Natural killer cell (primary cell): ENCODE measurements at places on chromosomes 4 and X. TPM values are rescaled to one million over a fixed set of nuclear protein-coding genes. Genes with fewer than 3 reads are reported as not detected.

DNA sequence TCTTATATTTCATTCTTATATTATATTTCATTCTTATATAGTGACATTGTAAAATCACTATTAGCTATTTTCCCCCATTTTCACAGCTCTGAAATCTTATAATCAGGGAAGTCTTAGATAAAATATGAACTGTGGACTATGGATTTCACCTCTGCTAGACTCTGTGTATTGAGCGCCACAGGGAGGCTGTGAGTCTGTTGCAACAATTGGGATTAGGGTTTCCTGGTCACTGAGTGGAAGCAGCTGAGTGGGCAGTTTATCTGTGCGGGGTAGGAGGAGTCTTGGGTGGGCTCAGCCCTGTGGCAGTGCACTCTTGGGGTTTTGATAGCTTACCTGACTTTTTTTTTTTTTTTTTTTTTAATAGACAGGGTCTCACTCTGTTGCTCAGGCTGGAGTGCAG, 249.5 kb downstream of the PTTG2 start:
- no peaks in the 10 kb centered on the region for H3K27me3 ChIP-seq
- H3K4me3 ChIP-seq = no peak overlapping the region
- H3K27ac ChIP-seq = no peak overlapping the region

DNA sequence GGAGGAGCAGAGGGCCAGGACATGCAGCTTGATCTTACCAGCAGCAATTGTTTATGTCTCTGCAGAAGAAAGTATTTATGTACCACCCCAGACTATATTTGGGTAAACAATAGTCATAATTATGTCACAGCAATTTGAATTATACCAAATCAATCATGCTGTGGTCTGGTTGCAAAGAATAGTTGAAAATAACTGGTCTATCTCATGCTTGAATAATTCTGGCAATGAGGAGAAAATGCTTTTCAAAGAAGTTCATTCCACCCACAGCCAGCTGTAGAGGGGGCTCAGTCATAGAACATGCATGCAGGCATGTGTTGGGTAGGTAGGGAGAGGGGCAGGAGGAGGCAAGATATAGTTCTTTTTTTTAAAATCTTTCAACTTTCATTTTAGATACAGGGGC, 399.2 kb downstream of the IL15 start:
- no peaks in the 10 kb centered on the region for H3K27me3 ChIP-seq
- H3K36me3 ChIP-seq = no peaks in the 10 kb centered on the region
- no peak overlapping the region for H3K27ac ChIP-seq
- H3K4me3 ChIP-seq = no peak overlapping the region

DNA sequence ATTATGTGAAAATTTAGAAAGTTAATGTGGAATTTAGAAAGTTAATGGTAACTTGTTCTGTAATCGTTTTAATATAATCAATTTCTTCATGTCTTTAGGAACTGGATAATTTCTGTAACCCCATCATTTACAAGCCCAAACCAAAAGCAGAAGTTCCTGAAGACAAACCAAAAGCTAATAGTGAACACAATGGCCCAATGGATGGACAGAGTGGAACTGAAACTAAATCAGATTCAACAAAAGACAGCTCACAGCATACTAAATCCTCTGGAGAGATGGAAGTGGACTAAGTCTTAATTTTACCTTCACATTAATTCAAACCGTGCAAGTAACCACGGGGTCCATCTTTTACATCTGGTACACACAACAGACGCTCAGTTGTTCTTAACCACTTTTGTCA, 48.1 kb upstream of the PLK4 start:
- no peaks in the 10 kb centered on the region for H3K36me3 ChIP-seq
- H3K4me1 ChIP-seq = no peaks in the 10 kb centered on the region
- H3K27me3 ChIP-seq = no peaks in the 10 kb centered on the region

SMIM31 gene
- total RNA-seq = not detected

DNA sequence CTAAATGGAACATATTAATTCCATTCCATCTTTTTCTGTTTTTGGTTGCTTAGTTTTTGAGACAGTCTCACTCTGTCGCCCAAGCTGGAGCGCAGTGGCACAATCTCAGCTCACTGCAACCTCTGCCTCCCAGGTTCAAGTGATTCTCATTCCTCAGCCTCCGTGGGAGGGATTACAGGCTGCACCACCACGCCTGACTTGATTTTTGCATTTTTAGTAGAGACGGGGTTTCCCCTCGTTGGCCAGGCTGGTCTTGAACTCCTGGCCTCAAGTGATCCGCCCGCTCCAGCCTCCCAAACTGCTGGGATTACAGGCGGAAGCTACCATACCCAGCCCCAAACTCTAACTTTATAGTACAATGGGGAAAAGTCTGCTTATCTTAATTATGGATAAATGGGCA, 11.2 kb downstream of the HNRNPD start:
- no peak overlapping the region for H3K4me3 ChIP-seq
- peaks cover 22% of the 10 kb centered on the region for H3K36me3 ChIP-seq

DNA sequence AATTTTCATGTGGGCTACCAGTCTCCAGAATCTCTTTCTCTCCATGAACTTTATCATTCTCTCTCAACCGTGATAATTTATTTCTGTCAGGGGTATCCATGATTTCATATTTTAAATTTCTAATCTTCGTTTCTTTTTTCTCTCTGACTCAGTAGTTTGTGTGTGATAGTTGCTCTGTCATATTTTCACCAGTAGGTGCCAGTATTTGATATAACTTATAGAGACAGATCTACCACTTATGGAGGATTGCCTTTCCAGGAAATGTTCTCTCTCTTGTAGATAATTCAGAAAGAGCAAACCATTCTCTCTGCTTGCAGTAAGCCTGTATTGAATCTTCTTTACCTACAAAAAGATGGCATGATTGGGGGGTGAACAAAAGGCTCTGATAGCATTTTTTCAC, 79.3 kb upstream of the DYNLT3 start:
- no peaks in the 10 kb centered on the region for H3K27me3 ChIP-seq
- H3K36me3 ChIP-seq = no peaks in the 10 kb centered on the region
- no peak overlapping the region for H3K27ac ChIP-seq
- H3K4me3 ChIP-seq = no peak overlapping the region

DNA sequence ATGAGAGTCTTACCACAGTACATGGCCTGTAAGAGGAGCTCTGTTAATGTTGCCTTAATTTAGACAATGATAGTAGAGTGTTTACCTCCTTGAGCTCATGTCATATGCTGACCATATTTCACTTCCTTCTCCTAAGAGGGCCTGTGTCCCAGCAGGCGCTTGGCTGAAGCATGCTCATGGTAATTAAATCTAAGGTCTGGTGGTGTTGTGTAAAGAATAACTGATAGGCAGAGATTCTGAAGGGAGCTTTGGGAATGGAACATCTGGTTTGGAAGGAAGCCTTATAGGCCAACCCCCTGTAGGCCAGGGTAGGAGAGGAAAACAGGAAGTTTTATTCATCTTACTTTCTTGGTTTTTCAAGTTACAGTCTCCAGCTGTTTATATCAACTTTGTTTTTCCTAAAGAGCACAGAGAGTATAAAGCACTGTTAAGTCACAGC, 300.2 kb downstream of the USP46 start:
- H3K27ac ChIP-seq = no peak overlapping the region
- no peaks in the 10 kb centered on the region for H3K36me3 ChIP-seq
- H3K4me3 ChIP-seq = no peak overlapping the region
- H3K27me3 ChIP-seq = no peaks in the 10 kb centered on the region

DNA sequence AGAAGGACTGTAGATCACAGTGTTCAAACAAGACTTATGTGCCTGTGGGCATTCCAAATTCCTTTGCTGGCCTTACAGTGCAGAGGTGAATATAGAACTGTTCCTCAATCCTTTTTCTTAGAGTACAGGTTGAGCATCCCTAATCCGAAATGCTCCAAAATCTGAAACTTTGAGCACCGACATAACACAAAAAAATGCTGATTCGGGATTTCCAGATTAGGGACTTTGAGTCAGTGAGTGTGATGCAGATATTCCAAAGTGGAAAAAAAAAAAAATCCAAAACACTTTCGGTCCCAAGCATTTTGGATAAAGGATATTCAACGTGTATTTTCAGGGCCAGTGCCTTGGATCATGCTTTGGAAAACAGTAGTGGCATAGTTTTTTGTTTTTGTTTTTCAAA, 9.2 kb downstream of the SMS start:
- peaks cover 8% of the 10 kb centered on the region for H3K4me1 ChIP-seq
- H3K27ac ChIP-seq = no peak overlapping the region
- H3K4me3 ChIP-seq = no peak overlapping the region
- no peaks in the 10 kb centered on the region for H3K36me3 ChIP-seq
- no peaks in the 10 kb centered on the region for H3K27me3 ChIP-seq

- no peaks in the 10 kb centered on the region for H3K4me1 ChIP-seq
- no peak overlapping the region for H3K27ac ChIP-seq
- no peak overlapping the region for H3K4me3 ChIP-seq
- H3K27me3 ChIP-seq = no peaks in the 10 kb centered on the region
- no peak for DNase-seq
Observed at GRCh38 chrX:72392816-72393800, 87.4 kb upstream of the CITED1 start.

SULT1E1 gene
- total RNA-seq = not detected

RTL3 gene
- total RNA-seq = not detected

DNA sequence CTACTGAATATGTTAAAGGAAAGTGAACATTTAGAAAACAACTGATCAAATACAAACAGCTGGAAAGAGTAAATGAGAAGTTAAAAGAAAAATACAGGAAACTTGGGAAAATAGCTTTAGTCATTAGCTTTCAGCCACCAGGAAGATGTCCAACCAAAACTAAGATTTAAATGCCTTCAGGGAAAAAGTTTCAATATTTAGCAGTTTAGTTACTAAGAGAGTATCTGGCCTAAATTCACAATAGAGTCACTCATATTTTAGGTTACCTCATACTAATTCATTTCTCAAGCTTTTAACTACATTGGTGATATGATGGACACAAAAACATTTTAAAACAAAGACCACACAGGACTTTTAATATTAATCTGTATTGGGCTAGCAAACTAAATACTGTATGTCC, 13.1 kb upstream of the KLHL13 start:
- no peaks in the 10 kb centered on the region for H3K4me1 ChIP-seq
- no peak overlapping the region for H3K4me3 ChIP-seq
- no peak overlapping the region for H3K27ac ChIP-seq
- no peaks in the 10 kb centered on the region for H3K27me3 ChIP-seq
- no peak for DNase-seq

DNA sequence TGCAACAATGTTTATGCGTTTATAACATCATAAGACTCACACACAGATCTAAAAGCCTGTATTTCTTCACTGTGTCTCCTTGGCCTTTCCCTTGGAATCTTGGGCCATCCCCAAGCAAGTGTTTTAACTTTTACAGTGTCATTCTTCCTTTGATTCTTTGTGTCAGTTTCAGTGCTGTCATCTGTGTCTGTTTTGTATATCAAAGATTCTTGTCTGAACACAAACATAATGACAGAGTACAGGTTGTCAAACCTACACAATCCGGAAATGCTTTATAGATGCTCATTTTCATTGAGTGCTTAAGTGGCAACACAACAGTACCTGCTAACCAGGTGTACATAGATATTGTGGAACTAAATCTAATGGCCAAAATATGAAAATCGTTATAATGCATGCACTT, 1500.0 kb downstream of the TECRL start:
- no peak overlapping the region for H3K4me3 ChIP-seq
- DNase-seq = no peak
- no peaks in the 10 kb centered on the region for H3K36me3 ChIP-seq
- H3K4me1 ChIP-seq = no peaks in the 10 kb centered on the region
- no peaks in the 10 kb centered on the region for H3K27me3 ChIP-seq

PCYT1B gene
- total RNA-seq = 0.48 TPM

- no peaks in the 10 kb centered on the region for H3K4me1 ChIP-seq
- DNase-seq = no peak
- no peaks in the 10 kb centered on the region for H3K27me3 ChIP-seq
- no peaks in the 10 kb centered on the region for H3K36me3 ChIP-seq
- no peak overlapping the region for H3K27ac ChIP-seq
Observed at GRCh38 chr4:68062501-68062900, 67.2 kb downstream of the TMPRSS11F start.

GRCh38 chr4:182745237-182745636, 171.9 kb downstream of the DCTD start:
- H3K27me3 ChIP-seq = no peaks in the 10 kb centered on the region
- H3K4me3 ChIP-seq = no peak overlapping the region
- no peak overlapping the region for H3K27ac ChIP-seq
- no peaks in the 10 kb centered on the region for H3K36me3 ChIP-seq
- no peaks in the 10 kb centered on the region for H3K4me1 ChIP-seq

- no peaks in the 10 kb centered on the region for H3K36me3 ChIP-seq
- H3K4me1 ChIP-seq = no peaks in the 10 kb centered on the region
- no peaks in the 10 kb centered on the region for H3K27me3 ChIP-seq
- no peak overlapping the region for H3K27ac ChIP-seq
- DNase-seq = no peak
- H3K4me3 ChIP-seq = no peak overlapping the region
Observed at GRCh38 chr4:138555108-138555507, 313.0 kb upstream of the SLC7A11 start.

- H3K27ac ChIP-seq = no peak overlapping the region
- H3K4me3 ChIP-seq = no peak overlapping the region
- DNase-seq = no peak
- H3K4me1 ChIP-seq = no peaks in the 10 kb centered on the region
- H3K27me3 ChIP-seq = no peaks in the 10 kb centered on the region
- H3K36me3 ChIP-seq = no peaks in the 10 kb centered on the region
Observed at GRCh38 chr4:136319789-136320464, 1212.4 kb downstream of the PCDH18 start.

DNA sequence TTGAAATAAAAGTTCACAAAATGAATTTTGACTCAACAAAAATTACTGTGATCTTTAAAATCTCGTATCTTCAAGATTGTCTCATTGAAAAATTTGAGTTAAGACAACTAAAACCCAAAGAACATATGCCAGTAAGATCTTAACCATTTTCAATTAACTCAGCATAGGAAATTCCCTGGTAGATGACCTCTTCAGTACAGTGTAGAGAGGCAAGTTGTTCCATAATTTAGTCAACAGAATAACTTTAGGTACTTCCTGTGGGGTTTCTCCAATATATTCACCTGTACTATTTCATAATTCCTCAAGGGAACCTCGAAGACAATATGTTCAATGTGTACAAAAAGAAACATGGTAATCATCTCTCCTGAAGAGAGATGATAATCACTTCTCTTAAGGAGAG, 145.3 kb downstream of the COL25A1 start:
- H3K27me3 ChIP-seq = no peaks in the 10 kb centered on the region
- no peak for DNase-seq
- H3K36me3 ChIP-seq = no peaks in the 10 kb centered on the region
- H3K4me1 ChIP-seq = no peaks in the 10 kb centered on the region
- H3K27ac ChIP-seq = no peak overlapping the region
- no peak overlapping the region for H3K4me3 ChIP-seq

SH3D19 gene
- total RNA-seq = not detected

DNA sequence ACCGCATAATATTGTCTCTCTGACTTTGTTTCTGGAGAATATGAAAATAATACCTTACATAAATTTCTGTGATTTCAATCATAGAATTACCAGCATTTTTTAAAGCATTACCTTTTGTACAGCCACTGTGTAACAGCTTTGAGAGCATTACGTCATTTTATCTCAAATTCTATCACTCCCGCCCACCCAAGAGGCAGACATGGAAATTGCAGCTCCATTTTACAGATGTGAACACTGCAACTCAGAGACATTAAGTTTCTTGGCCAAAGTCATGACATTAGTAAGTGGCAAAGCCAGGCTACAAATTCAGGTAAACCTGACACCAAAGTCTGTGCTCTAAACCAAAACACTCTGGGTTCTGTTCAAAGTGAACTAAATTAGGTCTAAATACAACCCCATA, 33.6 kb upstream of the KDR start:
- no peaks in the 10 kb centered on the region for H3K4me1 ChIP-seq
- no peaks in the 10 kb centered on the region for H3K36me3 ChIP-seq
- no peak overlapping the region for H3K4me3 ChIP-seq
